ENCODE measurements at places on chromosomes 6 and 20.

- no peak for DNase-seq
Observed at GRCh38 chr20:19758133-19758500, at the start of gene RIN2. TSS of gene RIN2 (plus strand) at chr20:19758258. CDS start at chr20:19889602, 131,344 bp downstream.

GRCh38 chr6:152630832-152631231 lies 6.3 kb downstream of the SYNE1 start:
- no peak for DNase-seq

DNA sequence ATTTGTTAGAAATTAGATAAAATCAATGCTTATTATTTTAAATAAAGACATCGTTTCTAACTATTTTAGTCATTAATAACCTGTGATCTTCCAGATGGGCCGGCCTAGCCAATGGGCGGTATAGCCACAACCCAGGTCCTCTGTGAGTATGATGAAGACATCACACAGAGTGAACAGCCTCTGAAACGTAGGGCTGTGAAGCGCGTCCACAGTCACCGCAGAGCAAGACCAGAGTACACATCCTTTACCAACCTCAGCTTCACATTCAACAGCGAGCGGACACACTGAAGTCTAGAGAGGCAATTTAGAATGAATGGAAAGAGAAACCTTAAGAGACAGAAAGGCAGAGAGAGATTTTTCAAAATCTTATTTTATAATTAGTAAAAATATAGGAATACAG lies 125.0 kb upstream of the RPS6KA2 start:
- no peak for DNase-seq

DNA sequence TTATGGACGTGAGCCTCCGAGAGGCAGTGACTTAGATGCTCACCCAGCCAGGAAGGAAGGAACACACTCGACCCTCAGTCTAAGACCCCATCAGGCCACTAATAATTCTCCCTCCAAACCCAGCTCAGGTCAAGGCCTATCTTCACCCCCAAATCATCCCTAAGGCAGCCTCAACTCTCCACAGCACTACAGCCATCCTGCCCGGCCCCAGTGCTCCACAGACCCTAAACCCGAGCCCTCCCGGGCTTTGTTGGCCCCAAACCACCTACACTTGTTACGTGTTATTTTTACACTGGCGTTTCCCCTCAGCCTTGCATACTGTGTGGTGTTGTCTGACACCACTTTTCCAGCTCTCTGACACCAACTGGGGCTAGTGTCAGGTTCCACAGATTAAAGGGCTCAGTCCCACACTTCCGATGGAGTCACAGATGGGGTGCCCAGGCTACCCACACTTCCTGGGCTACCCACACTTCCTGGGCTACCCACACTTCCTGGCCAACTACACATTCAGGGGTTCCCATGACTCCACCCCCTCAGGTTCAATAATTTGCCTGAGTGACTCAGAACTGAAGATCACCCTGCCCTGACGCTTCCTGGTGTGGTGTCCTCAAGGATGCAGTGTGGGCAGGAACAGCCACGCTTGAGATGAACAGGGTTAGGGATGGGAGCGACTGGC lies 25.3 kb downstream of the RBCK1 start:
- DNase-seq = no peak

- DNase-seq = no peak
Observed at GRCh38 chr6:87869064-87869905, 167.3 kb upstream of the AKIRIN2 start.

DNA sequence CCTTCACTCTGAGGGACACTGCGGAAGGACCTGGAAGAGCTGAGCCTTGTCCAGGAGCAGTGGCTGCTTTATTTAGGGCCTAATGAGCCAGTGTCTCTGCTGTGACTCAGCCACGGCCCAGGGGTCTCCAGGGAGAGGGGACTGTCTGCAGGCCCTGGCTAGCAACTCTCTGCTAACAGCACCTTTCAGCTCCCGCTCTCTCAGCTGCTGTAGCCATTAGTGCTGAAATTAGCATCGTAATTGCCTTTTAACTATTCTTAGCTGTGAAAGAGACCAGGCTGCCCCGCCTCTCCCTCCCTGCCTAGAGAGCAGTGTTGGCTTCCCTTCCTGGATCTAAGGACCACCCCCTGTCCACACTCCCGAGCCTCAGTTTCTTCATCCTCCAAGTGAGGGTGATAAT lies 53.1 kb upstream of the SLC32A1 start:
- DNase-seq = no peak

DNA sequence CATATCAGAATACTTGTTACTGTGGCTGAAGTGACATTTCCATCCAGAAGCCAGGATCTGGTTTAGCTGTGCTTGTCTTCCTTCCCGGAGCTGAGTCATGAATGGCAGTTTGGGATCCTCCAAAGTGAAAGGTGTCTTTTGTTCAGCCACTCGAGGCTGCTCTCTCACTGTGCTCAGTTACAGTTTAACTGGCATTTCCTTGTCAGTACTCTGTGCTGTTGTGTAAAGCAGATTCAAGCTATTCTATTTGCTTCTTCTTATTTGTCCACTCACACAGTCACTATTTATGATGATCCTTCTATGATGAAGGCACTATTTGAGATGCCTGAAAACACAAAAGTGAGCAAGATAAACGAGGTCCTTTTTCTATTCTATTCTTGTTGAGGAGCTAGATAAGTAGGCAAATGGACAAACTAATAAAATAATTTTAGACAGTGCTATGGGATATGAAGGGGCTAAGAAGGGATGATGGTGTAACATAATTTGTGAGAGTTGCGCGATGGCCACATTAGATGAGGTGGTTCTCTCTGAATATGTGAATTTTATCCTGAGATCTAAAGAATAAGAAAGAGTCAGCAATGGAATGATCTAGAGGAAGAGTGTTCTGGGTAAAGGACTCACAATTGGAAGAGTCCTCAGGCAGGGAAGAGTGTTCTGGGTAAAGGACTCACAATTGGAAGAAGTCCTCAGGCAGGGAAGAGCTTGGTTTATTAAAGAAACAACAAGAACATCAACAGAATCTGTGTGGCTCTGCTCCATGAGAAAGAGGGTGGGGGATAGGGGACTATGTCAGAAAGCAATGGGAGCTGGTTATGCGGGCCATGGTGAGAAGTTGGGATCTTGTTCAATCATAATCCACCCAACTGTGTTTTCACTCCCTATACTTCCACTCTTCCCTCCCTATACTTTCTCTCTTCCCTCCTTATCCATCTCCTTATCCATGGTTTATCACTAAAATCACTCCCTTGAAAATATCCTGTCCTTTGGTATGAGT lies 40.1 kb downstream of the CYP24A1 start:
- no peak for DNase-seq

GRCh38 chr6:24856901-24857670 lies 58.4 kb upstream of the ARMH2 start:
- DNase-seq = no peak

- no peak for DNase-seq
Observed at GRCh38 chr6:13009031-13009430, 292.5 kb downstream of the PHACTR1 start.

- DNase-seq = no peak
Observed at GRCh38 chr20:4604580-4604979, 117.1 kb upstream of the PRND start.

DNA sequence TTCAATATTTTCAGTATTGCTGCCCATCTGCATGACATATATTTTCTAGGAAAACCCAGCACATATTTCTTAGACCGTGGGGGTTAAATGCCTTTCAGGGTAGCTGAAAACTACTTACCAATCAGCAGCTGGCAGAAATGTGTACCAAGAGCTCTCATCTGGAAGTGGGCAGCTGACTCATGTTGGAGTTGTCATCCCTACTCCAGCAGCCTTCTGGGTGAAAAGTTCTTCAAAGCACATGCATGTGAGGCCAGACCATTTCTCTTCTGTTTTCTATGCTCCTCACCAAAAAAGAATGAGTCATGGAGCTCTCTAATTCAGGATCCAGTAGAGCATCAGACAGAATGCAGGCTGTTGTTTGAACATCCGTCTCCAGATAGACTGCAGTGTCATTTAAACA lies 135.5 kb downstream of the PAX1 start:
- DNase-seq = no peak

DNA sequence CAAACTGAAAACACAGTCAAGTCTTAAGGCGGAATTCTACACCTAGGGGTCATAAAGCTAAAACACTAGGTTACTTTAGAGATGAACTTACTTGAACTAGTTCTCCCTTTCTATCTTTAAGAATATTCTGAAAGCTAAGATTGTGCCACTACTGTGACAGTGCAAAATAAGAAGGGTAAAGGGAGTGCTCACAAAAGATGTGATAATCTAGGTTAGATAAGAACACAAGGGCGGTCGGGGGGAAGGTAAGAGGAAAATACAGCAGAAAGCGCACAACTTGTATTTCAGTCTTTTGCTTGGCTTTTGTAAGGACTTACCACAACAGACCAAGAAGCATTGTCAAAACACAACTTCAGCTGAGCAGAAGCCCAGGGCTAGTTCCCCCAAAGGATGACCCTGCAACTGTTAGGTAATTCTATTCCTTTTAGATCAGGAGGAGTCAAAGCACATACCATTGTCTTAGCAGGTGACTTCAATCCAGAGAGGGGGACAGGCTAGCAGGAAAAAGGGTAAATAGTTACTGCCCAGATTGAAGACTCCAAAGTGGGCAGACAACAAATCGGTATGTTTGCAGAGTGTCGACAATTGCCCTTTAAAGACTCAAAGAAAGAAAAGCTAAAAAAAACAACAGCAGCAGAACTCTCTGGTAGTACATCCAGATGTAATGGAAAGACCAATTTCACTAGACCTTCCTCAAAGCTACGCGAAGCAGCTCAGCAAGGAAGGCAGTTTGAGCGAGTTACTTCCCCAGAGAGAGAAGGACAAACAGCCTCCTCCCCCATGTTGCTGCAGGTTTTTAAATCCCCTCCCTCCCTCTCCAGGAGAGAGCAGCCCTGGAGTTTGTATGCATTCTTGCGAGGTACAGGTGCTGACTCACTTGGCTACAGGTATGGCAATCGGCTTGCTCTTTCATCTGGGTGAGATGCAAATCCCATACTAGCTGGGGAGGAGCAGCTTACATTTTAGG lies 59.0 kb downstream of the RIPOR2 start:
- DNase-seq = no peak

DNA sequence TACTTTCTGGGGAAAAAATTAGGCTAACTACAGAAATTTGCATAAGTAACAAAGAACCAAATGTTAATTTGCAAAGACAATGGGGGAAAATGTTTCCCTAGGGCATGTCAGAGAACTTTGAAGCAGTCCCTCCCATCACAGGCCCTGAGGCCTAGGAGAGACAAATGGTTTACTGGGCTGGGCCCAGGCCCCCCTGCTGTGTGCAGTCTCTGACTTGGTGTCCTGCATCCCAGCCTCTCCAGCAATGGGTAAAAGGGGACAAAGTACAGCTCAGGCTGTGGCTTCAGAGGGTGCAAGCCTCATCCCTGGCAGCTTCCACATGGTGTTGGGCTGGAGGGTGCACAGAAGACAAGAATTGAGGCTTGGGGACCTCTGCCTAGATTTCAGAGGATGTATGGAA lies 788.4 kb downstream of the FRK start:
- no peak for DNase-seq

GRCh38 chr6:100101644-100102043 lies 107.6 kb upstream of the MCHR2 start:
- DNase-seq = no peak

DNA sequence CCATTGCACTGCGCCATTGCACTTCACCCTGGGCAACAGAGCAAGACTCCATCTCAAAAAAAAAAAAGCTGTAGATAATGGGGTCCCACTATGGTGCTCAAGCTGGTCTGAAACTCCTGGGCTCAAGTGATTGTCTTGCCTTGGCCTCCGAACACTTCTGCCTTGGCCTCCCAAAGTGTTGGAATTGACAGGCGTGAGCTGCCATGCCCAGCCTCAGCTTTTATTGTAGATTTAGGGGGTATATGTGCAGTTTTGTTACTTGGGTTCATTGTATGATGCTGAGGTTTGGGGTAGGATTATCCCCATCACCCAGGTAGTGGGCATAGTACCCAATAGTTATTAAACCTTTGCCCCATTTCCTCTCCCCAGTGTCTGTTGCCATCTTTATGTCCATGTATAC lies 11.4 kb downstream of the HSPA1B start:
- DNase-seq = no peak

- no peak for DNase-seq
Observed at GRCh38 chr6:131212024-131212423, 76.8 kb downstream of the AKAP7 start.

DNA sequence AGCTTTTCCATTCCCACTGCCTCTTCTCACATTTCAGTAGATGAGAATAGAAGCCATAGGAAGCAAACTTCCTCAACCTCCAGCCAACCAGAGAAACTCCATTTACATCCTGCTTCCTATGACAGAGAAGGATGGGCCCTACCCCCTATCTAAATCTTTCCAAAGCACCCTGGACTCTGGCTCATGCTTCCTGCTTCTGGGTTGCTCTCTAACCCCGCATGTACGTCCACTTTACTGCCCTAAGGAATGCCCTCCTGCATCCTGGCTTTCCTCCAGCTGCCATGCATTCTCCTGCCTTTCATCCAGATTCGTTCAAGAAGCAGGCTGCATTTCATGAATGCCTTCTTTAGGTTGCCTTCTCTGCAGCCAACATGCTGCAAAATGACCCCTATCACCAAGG lies 91.9 kb downstream of the FAM217A start:
- DNase-seq = no peak

GRCh38 chr20:45355209-45356084 lies 7.2 kb upstream of the SDC4 start:
- DNase-seq = no peak

- no peak for DNase-seq
Observed at GRCh38 chr6:31721351-31722020, at the start of gene LY6G6C. TSS of gene LY6G6C (minus strand) at chr6:31721746. CDS start at chr6:31721679, 67 bp downstream.

DNA sequence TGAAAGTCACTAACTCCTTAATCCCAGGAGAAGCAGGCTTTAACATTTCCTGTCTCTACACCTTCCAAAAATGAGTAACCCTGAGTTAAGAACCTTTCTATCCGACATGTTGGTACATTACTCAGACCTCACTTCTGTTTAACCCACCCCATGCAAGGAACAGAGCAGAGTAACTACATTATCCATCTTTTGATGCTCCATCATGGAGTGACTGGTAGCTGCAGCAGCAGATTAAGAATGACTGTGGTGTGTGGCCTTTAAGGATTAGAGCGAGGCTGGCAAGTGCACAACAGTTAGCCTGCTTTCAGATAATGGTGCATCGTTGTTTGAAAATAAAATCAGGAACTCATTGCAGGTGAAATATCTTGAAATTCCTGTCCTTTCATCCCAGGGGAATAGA lies 2.0 kb downstream of the TRAF3IP2 start:
- DNase-seq = no peak

GRCh38 chr6:36985417-36985807 lies 584 bp downstream of the MTCH1 start:
- no peak for DNase-seq

DNA sequence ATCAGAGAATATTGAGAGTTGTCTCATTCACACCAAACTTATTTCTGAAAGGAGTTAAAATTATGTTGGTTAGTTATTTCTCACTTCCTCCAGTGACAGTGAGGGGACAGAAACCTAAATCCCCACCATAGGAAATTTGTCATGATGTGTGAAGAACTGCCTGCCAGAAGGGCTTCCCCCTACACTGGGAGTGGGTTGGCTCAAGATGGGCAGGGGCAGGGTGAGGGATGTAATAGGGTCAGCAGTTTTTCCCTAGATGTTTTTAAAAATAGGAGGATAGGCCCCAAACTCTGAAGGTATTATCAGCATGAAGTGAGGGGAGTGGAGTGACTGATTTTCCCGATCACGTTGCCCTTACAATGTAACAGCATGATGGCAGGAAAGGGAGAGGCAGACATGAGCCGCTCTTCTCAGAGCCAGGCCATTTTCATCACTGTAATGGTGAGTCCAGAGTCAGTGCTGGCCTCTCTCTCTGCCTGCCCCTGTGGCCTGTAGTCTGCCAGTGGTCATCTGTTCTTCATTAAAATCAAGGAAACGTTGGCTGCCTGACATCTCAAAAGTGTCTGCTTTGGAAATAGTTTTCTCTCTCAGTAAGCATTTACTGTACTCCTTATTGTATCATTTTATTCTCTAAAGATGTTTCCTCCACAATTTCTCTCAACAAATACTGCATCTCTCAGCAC lies 59.8 kb upstream of the SYNJ2 start:
- DNase-seq = no peak

All from activated naive CD4-positive, alpha-beta T cell (primary cell).